Fibroblast of skin of scalp (primary cell): ENCODE measurements at places on chromosomes 12 and 14.

- no peak for DNase-seq
Observed at GRCh38 chr12:76549131-76549530, 10.4 kb downstream of the OSBPL8 start.

- no peak for DNase-seq
Observed at GRCh38 chr12:50647479-50647878, 116.4 kb upstream of the ATF1 start.

GRCh38 chr12:95874452-95874851 is 15.7 kb downstream of the SNRPF start:
- no peak for DNase-seq

DNA sequence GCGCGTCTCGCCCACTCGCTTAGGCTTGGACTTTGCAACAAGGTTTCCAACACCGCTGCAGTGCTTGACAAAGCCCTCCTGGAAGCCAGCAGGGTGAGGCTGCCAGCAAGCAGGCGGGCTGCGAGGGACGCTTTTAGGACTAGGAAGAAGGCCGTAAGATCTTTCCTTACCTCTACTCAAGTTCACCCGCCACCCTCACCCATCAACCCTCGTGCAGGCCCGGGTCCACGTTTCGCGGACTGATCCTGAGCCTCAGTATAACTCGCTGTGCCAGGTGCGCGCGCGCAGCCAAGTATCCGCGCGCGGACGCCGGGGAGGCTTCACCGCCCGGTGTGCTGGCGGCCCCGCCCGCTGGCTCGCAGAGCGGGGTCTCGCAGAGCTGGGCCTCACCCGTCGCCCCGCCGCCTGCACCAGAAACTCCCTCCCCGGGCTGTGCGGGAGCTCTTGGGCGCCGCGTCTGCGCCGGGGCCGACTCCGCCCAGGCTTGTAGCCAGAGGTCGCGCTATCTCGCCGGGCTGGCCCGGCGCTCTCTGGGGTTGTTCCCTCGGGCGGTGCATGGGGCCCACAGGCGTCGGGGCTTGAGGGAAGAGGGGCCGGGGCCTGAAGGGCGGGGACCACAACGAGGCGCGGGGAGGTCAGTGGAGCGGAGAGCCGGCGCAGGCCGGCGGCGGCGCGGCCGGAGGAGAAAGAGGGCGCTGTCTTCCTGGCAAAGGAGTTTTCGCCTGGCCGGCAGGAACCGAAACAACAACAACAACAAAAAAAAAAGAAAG is 7.6 kb upstream of the SIX1 start:
- peak; percentile 74 for DNase-seq

DNA sequence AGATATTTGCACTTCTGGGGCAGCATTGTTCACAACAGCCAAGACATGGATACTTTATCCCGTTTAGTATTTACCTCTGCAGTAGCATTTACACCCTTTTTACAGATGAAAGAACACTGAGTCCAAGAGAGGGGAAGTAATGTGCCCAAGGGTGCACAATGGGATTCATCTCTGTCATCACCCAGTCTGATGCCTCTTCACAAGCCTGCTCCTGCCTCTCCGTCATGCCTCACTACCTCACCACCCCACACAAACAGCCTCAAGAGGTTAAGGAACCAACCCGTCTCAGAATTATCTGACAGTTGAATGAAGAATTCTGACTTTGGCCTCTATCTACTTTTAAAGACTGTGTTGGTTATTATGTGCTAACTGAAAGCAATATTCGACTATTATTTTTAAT is 368.4 kb downstream of the ATP23 start:
- no peak for DNase-seq

DNA sequence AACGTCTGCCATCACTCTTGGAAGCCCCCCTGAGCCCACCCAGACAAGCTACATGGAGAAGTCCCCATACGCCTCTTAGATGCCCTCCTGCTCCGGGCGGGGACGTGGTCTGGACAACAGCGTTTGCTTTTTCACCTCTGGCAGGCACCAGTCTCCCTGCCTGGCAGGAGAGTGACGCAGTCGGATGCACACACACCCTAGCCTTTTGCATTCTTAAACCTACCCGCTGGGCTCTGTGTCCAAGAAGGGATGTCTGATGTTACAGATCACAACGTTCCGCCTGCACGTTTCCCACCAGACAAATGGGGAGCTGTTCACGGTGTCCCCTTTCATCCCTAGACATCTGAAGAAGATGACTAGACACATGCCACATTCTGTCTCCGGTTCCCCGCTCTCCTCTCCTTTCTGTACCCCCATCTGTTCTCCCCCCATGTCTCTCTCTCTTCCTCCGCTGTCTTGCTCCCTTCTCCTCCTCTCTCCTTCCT is 100.2 kb downstream of the RIMBP2 start:
- DNase-seq: no peak

- peak; percentile 44 for DNase-seq
Observed at GRCh38 chr14:50835280-50835679, 4.3 kb upstream of the NIN start.

GRCh38 chr14:95322651-95323050 is 2.9 kb upstream of the CLMN start:
- no peak for DNase-seq

DNA sequence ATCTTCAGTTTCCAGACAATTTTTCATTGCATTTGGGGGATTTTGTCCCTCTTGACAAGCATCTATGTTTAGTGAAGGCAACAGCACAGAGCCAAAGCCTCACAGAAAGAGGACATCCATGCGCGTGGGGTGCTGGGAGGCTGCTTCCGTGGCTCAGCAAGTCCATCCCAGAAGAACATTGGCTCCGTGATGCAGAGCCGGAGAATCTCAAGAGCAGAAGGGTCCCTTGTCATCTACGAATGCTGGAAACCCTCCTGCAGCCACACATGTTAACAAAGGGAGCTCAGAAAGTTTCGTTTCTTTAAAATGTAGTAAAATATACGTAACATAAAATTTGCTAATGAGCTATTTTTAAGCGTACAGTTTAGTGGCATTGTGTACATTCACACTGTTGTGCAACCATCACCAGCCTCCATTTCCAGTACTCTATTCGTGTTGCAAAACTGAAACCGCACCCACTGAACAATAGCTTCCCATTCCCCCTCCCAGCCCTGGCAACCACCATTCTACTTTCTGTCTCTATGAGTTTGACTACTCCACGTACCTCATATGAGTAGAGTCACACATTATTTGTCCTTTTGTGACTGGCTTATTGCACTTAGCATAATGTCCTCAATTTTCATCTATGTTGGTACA is 185.9 kb downstream of the TTC7B start:
- no peak for DNase-seq

DNA sequence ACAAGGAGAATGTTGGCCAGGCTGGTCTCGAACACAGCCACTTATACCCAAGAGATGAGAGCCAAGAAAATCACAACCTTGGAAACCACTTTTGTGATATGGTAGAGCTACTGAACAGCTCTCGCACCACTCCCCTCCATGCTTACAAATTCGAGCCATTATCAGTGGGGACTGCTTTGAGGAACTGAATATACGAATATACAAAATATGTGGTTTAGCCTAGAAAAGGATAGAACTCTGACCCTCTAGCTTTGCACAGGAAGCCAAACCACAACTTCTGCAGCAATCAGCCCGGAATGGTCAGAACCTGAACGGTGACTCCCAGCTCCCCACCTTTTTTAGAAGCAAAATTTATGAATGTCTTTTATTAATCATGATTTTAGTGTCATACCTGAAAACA is 129.8 kb upstream of the TMEM132C start:
- DNase-seq: no peak

- DNase-seq: peak; percentile 11
Observed at GRCh38 chr12:92739113-92739512, 36.3 kb downstream of the PLEKHG7 start.
